ENCODE measurements at places on chromosomes 7 and 10.

DNA sequence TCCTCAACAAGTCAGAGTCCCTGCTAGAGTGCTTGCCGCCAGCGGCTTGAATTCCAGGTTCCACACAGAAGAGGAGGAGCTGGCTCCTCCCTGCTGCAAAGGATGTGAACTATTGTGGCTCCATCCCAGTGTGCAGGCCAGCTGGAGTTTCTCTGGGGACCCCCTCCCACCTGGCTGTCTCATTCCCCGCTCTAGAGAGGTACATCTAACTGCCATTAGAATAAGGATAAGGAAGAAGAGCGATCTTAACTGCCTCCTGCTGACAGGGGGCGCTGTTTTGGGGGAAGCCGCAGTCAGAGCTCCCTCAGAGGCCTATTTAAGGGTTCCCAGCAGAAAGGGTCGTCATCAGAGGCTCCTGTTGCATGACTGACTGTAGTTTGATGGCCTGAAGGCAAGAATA is 40.8 kb upstream of the HECW1 start:
- no peak for DNase-seq

- no peak for DNase-seq
Measured at GRCh38 chr7:66626331-66626934, 2.2 kb upstream of the KCTD7 start.

DNA sequence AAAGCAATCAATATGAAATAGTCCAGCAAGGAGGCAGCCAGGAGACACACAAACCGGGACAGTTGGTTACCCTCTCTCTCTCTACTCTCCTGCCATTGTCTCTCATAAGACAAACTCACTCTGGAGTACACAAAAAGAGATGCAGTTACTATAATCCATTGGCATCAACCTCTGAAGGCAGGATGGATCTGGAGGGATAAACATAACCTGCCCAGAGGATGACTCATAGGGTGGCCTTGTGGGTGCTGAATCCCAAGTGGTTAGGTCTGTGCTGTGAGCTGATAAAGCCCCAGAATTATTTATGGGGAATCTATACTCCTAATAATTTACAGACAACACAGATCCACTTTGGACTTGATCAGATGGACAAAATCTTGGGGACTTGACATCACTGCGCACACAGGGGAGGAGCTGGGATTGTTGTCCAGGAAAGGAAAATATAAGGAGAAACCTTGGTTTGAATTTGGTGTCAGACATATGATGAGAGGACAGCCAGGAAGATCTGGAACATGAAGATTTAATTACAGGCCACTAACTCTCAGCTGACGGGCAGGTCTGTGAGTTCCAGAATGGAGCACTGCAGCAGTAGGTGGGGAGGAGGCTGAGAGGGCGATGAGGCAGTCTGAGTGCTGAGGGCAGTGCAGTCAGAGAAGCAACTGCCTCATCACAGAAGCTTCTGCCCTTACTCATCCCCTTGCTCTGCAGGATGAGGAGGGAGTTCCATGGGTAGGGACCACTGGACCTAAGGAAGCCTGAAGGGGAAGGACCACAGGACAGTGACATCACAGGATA is 113.9 kb upstream of the PRSS58 start:
- DNase-seq = no peak

- DNase-seq = no peak
Measured at GRCh38 chr10:5563991-5564536, 39.3 kb downstream of the CALML3 start.
